ENCODE measurements at places on chromosomes 1 and 21.

GRCh38 chr1:164591858-164592257 lies 32.9 kb downstream of the PBX1 start:
- no peak for DNase-seq

DNA sequence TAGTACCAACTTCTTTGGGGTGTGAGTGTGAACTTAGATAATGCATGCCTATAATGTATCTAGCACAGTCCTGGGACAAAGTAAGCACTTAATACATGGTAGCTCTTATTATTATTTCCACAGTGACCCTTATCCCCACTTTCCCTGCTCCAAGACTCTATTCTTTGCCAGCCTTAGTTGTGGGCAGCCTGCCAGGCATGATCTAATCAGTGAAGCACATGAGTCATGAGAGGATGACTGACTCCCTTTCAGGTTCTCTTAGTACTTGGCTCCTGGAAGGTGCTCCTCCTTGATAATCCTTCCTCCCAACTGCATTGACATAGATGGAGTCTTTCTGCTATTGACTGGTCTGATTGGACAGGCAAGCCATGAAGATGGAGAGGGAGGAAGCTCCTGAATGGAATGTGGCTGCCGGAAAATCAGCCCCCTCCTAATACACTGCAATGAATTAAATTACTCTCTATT lies 17.4 kb upstream of the GNG12 start:
- DNase-seq, result no peak

DNA sequence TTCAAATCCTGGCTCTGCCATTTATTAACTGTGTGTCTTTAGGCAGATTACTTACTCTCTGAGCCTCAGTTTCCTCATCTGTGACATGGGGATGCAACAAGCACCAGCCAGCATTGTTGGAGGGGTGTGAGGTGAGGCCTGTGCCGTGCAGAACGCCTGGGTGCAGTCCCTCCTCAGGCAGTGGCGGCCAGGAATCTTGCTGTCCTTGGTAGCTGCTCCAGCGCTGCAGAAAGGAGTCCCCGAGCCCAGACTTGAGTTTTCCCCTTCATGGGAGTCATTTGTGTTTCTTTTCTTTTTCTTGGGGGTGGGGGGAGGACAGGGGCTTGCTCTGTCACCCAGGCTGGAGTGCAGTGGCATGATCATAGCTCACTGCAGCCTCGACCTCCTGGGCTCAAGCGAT lies 46.6 kb downstream of the DISP3 start:
- no peak for DNase-seq

GRCh38 chr1:37946703-37947360 lies at the start of gene INPP5B:
Gene INPP5B, minus strand, starts transcription at chr1:37947053. Its CDS starts 745 bp downstream, at chr1:37946308.
- DNase-seq, result peak; percentile 35

- DNase-seq, result no peak
These were observed 91.5 kb downstream of the XCL2 start for GRCh38 chr1:168452329-168452728.

DNA sequence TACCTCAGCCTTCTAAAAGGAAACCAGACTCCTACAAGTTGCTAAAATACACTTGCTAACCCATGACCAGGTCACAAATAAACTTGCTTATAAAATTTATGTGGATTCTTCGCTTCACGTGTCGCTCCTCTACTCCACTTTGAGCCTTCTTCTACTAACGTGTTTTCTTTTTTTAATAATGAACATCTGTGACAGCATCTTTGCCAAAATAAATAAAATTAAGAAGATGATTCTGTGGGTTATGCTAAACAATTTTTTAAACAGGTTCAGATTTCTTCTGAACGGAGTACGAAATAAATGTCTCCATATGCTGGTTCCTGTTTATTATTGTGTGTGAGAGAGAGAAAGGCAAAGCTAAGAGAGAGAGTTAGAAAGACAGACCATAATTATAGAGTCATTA lies 735.8 kb downstream of the LTN1 start:
- DNase-seq, result no peak

GRCh38 chr1:190262538-190262937 lies 215.1 kb downstream of the BRINP3 start:
- no peak for DNase-seq

- no peak for DNase-seq
These were observed 232.6 kb downstream of the PCP4 start for GRCh38 chr21:40099809-40100208.

DNA sequence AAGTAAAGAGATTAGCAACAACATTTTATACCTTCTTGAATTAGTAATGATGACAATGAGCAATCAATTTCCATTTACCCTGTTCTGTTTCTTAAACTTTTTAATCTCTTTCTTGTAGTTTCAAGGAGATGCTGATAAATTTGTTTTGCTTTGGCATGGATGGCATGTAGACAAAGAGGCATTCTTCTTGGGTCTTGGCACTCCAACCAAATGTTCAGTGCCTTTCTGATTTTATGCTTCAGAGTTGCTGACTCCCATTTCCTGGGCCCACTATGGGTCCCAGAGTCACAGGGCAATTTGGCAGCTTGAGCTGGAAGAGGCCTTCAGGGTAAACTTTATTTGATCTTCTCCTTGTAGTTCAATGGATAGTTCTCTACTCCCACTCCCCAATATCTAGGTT lies 42.1 kb upstream of the OSBPL9 start:
- no peak for DNase-seq

DNA sequence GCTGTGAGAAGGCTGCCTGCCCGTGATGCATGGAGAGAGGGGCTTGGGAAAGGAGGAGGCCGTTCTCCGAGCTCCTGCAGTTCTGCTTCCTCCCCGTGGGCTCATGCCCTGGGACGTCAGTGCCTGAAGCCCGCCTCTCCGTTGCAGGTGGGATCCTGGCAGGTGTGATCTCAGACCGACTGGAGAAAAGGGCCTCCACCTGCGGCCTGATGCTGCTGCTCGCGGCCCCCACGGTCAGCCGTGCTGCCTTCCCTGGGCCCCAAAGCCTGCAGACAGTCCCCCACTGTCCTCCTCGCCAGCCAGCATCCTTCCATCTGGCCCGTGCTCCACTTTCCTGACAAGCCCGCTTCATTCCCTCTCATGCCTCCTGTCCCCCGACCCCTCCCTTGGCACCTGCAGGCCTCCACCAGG lies 50.9 kb downstream of the SLC37A1 start:
- no peak for DNase-seq

DNA sequence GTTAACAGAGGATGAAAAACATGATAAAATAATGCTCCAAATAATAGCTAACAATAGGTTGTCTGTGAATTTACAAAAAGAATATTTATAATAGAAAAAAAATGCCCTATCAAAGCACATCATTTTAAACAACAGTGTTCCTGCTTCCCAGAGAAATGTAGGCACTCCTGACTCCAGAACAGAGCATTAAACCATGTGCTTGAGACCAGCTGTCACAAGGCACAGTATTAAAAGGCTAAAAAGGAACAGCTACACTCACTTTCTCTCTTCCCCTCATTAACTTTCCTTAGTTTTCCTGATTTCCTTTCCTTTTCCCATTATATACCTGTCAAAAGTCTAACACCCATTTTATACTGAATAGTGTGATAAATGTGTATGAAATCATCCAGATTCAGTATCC lies 10.9 kb downstream of the VAV3 start:
- DNase-seq, result no peak

DNA sequence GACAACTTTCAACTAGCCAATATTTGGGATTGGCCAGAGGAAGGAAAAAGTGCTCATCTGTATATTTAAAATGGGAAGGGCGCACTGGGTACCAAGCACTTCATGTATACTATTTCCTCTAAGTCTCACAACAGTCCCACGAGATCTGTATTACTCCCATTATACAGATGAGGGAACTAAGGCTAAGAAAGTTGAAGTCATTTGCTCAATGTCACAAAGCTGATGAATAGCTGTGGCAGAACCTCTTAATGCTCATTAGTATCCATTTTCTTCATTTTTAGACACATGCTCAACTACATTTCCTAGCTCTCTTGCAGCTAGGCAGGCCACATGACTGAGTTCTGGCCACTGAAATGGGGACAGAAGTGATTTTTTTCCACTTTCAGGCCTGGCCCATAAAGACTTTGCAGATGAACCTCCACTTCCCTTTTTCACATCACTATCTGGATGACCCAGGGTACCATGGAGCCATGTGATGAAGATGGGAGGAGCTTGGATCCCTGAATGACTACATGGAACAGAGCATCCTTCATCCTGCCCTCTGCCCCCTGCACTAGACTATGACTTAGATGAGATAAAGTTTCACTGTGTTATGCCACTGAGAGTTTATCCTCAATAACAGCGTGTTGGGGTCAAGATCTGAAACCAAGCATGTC lies 31.8 kb downstream of the ATF3 start:
- no peak for DNase-seq

GRCh38 chr1:89098857-89099256 lies 27.1 kb downstream of the GBP2 start:
- DNase-seq, result no peak

DNA sequence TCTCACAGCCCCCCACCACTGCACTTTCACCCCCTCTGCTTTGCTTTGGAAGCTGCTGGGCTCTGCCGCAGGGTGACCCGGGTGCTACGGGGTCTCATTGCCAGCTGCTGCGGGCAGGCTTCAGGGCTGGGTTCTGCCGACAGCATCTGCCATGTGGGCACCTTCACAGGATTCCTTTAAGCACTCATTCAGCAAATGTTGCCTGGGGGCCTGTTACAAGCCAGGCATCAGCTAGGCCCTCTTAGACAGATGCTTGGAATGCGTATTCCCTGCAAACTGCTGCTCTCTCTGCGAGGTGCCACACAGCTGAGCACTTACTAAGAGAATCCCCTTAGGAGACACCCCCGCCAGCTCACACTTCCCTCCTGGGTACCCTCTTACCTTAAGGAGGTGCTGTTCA lies 29.2 kb downstream of the COL16A1 start:
- no peak for DNase-seq
